PC-9 (cell line): ENCODE measurements at places on chromosomes 4 and X.

DNA sequence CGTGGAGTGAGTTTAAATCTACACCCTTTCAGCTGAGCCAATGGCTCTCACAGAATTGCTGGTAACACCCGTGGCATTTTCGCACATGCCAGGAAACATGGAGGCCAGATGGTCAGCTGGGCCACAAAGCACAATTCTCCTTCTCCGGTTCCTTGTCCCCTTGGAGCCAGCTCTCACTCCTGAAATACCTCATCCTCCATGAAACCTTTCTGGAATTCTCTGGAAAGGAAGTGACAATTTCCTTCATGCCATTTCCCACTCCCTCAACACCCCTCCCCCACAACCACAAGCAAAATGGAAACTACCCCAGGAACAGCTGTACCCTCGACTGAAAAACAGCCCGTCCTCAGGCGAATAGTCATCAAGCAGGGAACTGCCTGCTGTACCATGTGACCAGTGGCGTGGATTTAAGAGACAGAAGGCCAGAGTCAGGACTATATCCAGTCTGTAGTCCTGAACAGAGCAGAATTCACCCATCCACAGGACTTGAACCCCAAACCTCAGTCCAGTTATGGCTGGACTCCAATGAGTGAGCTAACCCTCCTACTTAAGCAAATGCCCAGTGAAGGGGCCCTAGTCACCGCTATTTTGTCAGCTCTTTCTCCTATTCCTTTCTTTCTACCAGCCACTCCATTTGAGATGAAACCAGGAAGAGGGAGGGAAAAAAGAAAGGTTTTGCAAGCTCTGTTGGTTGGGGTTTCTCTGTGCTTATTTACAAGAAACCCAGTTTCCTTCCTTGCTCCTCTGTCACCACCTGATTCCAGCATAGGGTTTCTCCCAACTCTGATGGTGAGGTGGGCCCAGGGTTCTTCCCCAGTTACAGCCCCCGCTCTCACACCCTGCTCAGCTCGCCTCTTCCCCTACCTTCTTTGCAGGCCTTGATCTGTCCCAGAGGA is 24.5 kb downstream of the ELF4 start:
- DNase-seq = no peak

DNA sequence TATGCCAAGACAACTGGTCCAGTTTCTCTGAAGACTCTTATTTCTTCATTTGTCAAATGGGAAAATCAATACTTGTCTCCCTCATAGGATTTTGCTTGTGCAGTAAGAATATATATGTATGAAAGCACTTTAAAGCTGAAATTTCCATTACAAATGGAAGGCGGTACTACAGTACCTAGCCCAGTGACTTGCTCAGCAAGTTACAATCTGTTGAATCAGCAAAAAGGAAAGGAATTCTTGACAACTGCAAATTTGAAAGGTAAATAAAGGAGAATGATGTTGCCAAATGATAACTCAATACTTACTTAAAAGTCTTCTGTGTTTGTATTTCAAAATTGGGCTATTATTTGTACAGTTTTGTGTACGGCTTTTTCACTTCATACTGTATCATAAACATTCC is 71.1 kb downstream of the PKD2 start:
- no peak for DNase-seq

DNA sequence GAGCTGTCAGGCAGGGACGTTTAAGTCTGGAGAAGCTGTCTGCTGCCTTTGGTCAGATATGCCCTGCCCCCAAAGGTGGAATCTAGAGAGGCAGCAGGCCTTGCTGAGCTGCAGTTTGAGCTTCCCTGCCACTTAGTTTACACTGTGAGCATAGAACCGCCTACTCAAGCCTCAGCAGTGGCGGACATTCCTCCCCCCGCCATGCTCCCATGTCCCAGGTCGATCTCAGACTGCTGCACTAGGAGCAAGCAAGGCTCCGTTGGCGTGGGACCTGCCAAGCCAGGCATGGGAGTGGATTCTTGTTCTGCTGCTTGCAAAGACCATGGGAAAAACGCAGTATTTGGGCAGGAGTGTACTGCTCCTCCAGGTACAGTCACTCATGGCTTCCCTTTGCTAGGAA is 24.3 kb downstream of the PLK4 start:
- DNase-seq = no peak

GRCh38 chrX:117969328-117969727 is 147.3 kb downstream of the KLHL13 start:
- DNase-seq = no peak

GRCh38 chrX:71118985-71119535 is 664 bp downstream of the MED12 start:
- no peak for DNase-seq

- DNase-seq = no peak
Measured at GRCh38 chrX:20571611-20572010, 304.9 kb upstream of the RPS6KA3 start.

DNA sequence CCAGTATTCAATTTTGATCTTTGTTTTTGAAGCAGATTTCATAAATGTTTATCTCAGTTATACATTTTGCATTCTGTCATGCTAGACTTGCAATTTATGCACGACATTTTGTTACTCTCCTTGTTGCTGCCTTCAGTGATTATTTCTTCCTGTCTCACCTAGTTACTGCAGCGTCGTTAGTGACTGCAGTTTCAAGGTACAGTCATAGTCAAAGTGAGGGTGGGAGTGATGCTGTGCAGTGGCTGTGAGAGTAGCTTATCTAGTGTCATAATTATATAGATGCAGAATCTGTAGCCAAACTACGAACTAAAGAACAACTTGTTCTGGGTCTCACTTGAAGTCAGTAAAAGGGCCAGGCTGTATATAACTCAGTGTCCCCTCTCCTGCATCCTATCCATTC is 69.8 kb downstream of the GPR101 start:
- DNase-seq = no peak

DNA sequence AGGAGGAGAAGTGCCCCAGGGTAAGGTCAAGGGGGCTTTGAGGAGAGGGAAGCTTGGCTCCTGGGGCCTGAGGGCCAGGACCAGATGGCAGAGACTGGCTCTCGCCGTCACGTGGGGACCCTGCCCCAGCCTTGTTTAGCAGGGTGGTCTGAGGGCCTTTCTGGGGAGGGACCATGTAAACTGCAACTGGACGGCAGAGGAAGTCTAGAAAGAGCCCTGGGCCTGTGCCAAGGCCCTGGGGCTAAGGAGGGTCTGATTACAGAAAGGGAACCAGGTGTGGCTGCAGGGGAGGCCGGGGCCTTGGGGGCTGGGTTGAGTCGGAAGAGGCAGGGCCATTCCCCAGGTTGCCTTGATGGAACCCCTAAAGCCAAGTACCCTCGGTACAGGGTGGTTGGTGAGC is 1.8 kb upstream of the HGFAC start:
- peak; percentile 50 for DNase-seq
